Upper lobe of left lung (tissue), 6 donors: ENCODE measurements at places on chromosomes 11 and 22. TPM values are rescaled to one million over a fixed set of nuclear protein-coding genes. Genes with fewer than 3 reads are reported as not detected.

TREH gene
- 1.0 TPM for total RNA-seq

MS4A6A gene
- total RNA-seq: 146 TPM

ARHGAP42 gene
- 19.0 TPM for total RNA-seq

VSTM5 gene
- not detected for total RNA-seq

OR5A2 gene
- not detected for total RNA-seq

OR5M8 gene
- total RNA-seq: not detected

CLMP gene
- total RNA-seq: 11.3 TPM

OR10A2 gene
- not detected for total RNA-seq

GRCh38 chr11:45851228-45851627 lies 4.0 kb downstream of the CRY2 start:
- no peaks in the 10 kb centered on the region for H3K36me3 ChIP-seq
- DNase-seq: no peak
- peaks cover 50% of the 10 kb centered on the region for H3K4me1 ChIP-seq
- H3K4me3 ChIP-seq: no peak overlapping the region
- no peak overlapping the region for H3K27ac ChIP-seq

GRCh38 chr11:133896028-133896427 lies 50.7 kb upstream of the SPATA19 start:
- no peaks in the 10 kb centered on the region for H3K4me1 ChIP-seq
- H3K27me3 ChIP-seq: no peaks in the 10 kb centered on the region
- DNase-seq: no peak
- H3K36me3 ChIP-seq: no peaks in the 10 kb centered on the region

GRCh38 chr22:49724030-49724892 lies 103.4 kb downstream of the BRD1 start:
- no peaks in the 10 kb centered on the region for H3K27me3 ChIP-seq
- H3K4me1 ChIP-seq: peaks cover 8% of the 10 kb centered on the region
- no peaks in the 10 kb centered on the region for H3K36me3 ChIP-seq
- no peak overlapping the region for H3K27ac ChIP-seq

GRCh38 chr11:34909415-34909814 lies 6.8 kb downstream of the APIP start:
- no peaks in the 10 kb centered on the region for H3K4me1 ChIP-seq
- no peak for DNase-seq
- H3K36me3 ChIP-seq: no peaks in the 10 kb centered on the region
- H3K4me3 ChIP-seq: no peak overlapping the region
- no peaks in the 10 kb centered on the region for H3K27me3 ChIP-seq

- no peak for DNase-seq
- H3K27me3 ChIP-seq: no peaks in the 10 kb centered on the region
- no peak overlapping the region for H3K27ac ChIP-seq
- peaks cover 19% of the 10 kb centered on the region for H3K36me3 ChIP-seq
- peaks cover 36% of the 10 kb centered on the region for H3K4me1 ChIP-seq
Observed at GRCh38 chr22:20563941-20564371, 56.5 kb downstream of the MED15 start.

- no peak overlapping the region for H3K4me3 ChIP-seq
- H3K27ac ChIP-seq: no peak overlapping the region
- DNase-seq: no peak
- H3K36me3 ChIP-seq: no peaks in the 10 kb centered on the region
- H3K27me3 ChIP-seq: no peaks in the 10 kb centered on the region
Observed at GRCh38 chr22:28896611-28897010, 13.2 kb downstream of the ZNRF3 start.
